ENCODE measurements at places on chromosomes 11 and 22. TPM values are rescaled to one million over a fixed set of nuclear protein-coding genes. Genes with fewer than 3 reads are reported as not detected.

GRCh38 chr22:30516273-30516672, 10.8 kb upstream of the SEC14L4 start:
- no peak for DNase-seq

DNA sequence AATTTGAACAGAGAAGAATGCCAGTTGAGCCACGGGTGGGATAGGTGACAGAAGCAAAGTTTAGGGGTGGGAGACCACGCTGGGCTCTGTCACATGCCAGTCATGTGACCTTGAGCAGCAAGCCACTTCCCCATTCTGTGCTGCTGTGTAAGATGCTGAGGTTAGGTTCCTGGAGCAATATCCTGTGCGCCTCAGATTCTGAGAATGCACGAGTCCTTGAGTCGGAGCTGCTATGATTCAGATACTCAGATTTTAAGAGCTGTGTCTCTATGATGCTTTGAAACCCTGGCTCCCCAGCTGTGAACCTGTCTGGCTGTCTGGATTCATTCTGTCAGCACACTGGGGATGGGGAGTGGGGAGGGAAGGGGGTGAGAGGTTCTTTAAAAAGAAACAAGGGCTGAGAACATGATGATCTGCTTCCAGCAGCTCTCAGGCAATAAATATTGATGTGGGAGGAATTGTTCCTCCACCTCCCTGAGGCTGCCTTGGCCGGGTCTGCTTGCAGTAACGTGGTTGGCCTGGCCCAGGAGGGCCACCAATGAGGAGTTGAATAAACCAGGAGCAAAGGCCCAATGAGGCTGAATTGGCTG, 24.0 kb downstream of the SLCO2B1 start:
- peak; percentile 64 for DNase-seq

- DNase-seq = no peak
Observed at GRCh38 chr11:10351765-10352641, 47.1 kb downstream of the ADM start.

TIRAP gene
- total RNA-seq = 6.5 TPM

MB gene
- total RNA-seq = not detected
